ENCODE measurements at places on chromosomes 13 and 19. TPM values are rescaled to one million over a fixed set of nuclear protein-coding genes. Genes with fewer than 3 reads are reported as not detected.

The LIM2 gene
- not detected for total RNA-seq

The ZIM2 gene
- total RNA-seq = 0.32 TPM

The ZNF575 gene
- 1.7 TPM for total RNA-seq

The STOML3 gene
- not detected for total RNA-seq

The URAD gene
- not detected for total RNA-seq

The IQCN gene
- total RNA-seq = 12.2 TPM

The ZNF665 gene
- total RNA-seq = 4.4 TPM

The ZNF729 gene
- not detected for total RNA-seq

The NXNL1 gene
- not detected for total RNA-seq

The APOC1 gene
- total RNA-seq = 14.8 TPM

The EHD2 gene
- total RNA-seq = 189 TPM

The WDR88 gene
- total RNA-seq = not detected

The IGFL2 gene
- total RNA-seq = not detected

The GPR4 gene
- 10.6 TPM for total RNA-seq

The SLC10A2 gene
- not detected for total RNA-seq

The NLRP9 gene
- not detected for total RNA-seq

The GIPR gene
- total RNA-seq = 2.4 TPM

The TEKTIP1 gene
- total RNA-seq = 2.4 TPM

The FLT3LG gene
- total RNA-seq = 17.6 TPM

The DACH1 gene
- total RNA-seq = 5.4 TPM

The FAM83E gene
- 0.45 TPM for total RNA-seq

The CDX2 gene
- not detected for total RNA-seq

The FCER2 gene
- 2.9 TPM for total RNA-seq

The PSG6 gene
- not detected for total RNA-seq

The TNFRSF19 gene
- total RNA-seq = 4.3 TPM

The UBE2L5 gene
- not detected for total RNA-seq
